Motor neuron (in vitro differentiated cells): ENCODE measurements at places on chromosomes 4 and X.

DNA sequence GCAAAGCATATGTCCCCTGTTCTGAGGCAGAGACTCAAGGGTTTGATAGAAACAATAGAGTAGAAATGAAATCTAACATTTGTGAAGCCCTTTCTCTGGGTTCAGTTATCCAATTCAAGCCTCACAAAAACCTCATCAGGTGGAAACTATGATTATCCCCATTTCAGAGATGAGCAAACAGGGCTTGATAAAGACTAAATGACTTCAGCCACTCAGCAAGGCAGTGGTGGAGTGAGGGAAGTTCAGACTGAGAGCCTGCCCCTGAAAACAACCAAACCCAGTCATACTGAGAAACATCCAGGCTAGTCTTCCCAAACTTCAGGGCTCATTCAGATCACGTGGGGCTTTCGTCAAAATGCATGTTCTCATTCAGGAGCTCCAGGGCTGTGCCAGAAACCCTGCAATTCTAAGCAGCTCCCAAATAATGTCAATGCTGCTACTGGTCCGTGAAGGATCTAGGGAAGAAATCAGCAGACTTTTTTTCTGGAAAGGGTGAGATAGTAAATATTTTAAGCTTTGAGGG, 109.6 kb upstream of the KIT start:
- no peak for ATAC-seq

DNA sequence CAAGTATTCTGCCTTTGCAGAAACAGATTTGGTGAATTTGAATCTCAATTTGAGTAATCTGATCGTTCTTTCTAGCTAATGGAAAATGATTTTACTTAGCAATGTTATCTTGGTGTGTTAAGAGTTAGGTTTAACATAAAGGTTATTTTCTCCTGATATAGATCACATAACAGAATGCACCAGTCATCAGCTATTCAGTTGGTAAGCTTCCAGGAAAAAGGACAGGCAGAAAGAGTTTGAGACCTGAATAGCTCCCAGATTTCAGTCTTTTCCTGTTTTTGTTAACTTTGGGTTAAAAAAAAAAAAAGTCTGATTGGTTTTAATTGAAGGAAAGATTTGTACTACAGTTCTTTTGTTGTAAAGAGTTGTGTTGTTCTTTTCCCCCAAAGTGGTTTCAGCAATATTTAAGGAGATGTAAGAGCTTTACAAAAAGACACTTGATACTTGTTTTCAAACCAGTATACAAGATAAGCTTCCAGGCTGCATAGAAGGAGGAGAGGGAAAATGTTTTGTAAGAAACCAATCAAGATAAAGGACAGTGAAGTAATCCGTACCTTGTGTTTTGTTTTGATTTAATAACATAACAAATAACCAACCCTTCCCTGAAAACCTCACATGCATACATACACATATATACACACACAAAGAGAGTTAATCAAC, 15.3 kb downstream of the PLP1 start:
- ATAC-seq, result no peak

- ATAC-seq, result no peak
Measured at GRCh38 chr4:62806816-62807215, 1602.4 kb downstream of the TECRL start.

DNA sequence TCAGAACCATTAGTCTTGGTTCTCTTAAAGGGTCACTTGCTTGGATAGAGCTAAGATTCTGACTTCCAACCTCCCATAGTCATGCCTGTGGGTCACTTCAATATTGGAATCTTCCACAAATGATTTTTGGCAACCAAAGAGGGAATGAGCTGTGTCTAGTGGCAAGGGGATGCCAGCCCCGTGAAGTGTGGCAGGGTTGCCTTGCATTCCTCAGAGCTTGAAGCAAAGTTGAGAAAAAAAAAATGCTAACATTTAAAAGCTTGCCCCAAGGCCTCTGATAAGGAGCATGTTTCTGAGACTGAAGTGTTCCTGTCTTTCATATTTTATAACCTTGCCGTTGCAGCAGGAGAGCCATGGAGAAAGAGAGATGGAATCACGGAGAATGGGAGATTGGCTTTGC, 120.2 kb downstream of the PAPSS1 start:
- ATAC-seq, result no peak

DNA sequence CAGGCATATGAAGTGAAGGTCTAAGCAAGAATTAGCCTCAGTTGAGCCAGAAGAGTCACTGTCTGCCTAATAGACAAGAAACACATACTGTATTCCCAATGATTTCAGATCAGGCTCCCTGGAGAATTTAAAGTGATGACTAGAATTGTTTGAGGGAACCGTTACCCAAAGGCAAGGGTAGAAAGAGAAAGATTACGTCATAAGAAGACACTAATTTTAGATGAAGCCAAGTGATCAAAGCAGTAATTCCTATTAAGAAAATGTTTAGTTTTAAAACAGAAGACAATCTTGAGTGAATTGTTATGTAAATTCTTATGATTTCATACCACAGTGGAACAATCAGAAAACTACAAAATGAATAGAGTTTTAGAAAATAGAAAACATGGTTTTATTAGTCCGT, 194.5 kb upstream of the ARSJ start:
- no peak for ATAC-seq

GRCh38 chr4:2795300-2795892, 2.5 kb downstream of the SH3BP2 start:
- no peak for ATAC-seq

DNA sequence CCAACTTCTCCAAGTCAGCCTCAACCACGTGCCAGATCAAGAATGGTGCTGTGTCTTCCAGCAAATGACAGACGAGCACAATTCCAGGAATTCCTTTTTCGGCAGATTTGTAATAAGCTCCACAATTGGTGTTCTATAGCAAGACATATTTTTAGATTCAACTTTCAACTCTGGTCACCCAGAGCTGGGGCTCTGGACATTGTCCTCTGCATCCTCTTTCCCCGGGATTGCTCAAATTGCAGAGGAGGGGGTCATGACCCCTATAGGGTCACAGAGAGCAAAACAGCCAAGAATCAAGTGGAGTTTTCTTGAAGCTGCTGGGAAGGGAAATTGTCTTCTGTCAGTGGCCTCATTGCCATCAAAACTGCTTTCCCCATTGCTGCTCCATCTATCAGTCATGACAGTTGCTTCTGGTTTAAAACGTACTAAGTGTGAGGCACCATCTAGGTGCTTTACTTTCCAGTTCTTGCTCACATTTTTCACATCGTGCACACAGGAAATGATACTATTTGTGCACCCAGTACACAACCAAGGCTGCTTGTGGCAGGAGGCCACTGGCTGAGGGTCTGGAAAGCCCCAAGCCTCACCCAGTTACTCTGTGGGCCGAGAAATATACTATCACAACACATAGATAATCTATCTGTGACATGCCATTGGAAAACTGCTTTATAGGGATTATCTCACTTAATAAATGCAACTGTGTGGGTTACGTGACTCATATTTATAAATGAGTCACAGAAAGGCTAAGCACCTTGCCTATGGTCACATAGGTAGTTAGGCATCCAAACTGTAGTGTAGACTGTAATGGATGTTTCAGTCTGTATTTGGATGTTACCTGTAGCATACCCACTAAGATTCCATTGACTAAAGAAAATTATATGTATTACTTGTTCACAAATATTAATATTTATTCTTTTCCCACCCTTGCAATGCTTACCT, 91.7 kb upstream of the PHOX2B start:
- ATAC-seq, result no peak

DNA sequence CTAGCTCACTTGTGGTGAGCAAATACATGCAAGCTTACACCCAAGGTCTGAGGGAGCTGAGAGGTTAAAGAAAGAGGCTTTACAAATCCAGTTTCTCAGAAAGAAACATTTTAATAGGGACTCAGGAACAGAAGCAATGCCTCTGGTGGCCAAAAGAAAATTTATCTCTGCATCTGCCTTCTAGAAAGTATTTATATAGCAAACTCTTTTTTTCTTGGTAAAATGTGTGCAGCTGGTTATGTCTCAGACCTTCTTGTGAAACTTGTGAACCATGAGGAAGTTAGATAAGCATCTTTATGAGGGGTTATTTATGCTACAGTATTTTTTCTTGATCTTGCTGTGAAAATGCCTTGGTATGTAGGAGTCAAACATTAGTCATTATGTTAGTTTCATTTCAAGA, 48.5 kb upstream of the CYSLTR1 start:
- no peak for ATAC-seq
